Right renal pelvis (tissue), 4 donors: ENCODE measurements at places on chromosomes 1 and 21.

DNA sequence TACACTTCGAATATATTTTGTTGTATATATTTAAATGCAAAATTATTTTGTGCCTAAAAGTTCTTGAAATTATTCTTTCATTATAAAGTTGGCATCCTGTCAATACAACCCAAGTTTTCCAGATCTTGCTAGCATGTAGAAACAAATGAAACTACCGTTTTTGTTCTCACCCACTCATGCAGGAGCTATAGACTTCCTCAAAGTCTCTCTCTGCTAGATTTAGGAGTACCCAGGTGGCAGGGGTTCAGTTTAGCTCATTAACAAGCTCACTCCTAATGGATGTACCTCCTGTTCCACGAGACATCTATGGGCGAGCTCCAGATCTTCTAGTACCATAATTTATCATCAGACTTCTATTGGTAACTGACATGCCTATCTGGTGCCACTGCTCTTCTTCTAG lies 390.2 kb upstream of the POU3F1 start:
- no peak for DNase-seq

DNA sequence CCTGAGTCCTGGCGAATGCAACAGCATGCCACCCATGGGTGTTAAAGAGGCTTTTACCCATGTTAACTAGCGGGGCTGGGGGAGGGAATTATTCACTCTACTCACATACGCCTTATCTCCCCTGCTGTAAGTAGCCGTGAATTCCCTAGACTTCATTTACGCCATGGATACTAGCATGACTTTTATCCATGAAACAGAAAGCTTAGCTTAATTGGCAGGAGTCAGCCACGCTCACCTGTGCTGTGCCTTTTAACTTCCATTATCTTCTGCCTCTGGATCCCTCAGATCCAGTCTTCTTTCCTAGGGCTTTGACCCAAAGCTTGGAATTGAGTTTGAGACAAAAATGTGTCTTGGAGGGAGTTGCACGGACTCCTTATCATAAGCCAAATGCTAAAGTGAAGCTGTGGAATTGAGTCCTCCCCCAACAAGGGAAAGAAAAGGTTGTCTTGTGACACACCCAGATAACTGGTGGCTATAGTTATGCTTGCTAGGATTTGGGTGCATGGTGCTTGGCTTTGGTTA lies 9.7 kb upstream of the NASP start:
- DNase-seq: no peak

DNA sequence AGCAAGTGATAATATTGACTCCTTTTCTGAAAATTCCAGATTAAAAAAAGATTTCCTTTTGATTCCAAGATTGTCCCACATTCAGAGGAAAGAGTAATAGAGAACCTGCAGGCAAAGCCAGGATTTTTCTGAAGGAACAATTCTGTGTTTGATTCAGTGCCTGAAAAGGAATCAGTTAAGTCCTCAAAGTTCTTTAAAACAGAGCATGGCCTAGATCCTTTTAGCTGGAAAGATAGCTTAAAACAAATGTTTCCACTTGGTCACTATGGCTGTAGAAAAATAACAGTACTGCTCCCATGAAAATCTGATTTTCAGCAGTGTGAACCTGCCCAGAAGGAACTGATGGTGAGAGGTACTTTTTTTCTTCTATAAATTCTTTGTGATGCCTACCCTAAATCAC lies 41.8 kb downstream of the HS2ST1 start:
- no peak for DNase-seq

- DNase-seq: no peak
Observed at GRCh38 chr1:56289260-56289659, 290.1 kb downstream of the PLPP3 start.

- no peak for DNase-seq
Observed at GRCh38 chr1:162851341-162851740, 9.6 kb downstream of the CCDC190 start.

GRCh38 chr1:231936983-231937775 lies 310.6 kb downstream of the DISC1 start:
- DNase-seq: no peak

- no peak for DNase-seq
Observed at GRCh38 chr1:27044613-27045151, 32.0 kb upstream of the TENT5B start.

DNA sequence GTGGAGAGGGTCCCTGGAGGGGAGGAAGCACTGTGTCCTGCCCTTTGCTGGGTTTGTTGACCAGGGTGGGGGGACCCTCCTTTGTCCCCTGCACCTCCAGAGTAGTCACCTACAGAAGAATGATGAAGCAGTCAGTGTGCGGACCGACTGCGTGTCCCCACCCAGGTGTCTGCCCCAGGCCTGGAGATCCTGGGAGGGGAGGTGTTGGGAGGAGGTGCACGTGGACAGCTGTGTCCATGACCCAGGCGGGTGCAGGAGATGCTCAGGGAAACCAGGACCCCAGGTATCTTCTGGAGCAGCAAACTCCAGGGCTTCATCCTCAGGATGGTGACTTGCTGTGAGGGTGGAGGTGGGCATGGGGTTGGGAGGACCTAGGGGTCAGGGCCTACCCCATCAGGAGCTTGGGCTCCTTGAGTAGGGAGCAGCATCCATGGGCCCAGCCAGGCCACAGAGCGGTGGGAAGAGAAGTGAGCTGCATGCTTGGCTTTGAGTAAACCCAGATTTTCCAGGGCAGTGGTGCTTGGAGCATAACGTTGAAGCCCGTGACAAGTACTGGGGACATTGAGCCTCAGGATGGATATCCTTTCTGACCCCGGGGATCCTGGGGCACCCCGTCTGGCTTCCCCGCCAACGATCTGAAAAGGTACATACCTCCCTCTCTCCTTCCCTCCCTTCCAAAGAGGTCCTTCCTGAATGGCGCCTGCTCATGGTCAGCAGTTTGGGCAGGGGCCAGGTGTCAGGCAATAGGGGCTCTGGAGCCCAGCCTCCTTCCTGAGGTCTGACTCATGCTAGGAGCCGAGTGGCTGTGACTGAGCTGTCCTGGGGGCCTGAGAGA lies 13.7 kb downstream of the ACTRT2 start:
- DNase-seq: no peak

GRCh38 chr1:920010-920409 lies 3.7 kb upstream of the SAMD11 start:
- DNase-seq: no peak

DNA sequence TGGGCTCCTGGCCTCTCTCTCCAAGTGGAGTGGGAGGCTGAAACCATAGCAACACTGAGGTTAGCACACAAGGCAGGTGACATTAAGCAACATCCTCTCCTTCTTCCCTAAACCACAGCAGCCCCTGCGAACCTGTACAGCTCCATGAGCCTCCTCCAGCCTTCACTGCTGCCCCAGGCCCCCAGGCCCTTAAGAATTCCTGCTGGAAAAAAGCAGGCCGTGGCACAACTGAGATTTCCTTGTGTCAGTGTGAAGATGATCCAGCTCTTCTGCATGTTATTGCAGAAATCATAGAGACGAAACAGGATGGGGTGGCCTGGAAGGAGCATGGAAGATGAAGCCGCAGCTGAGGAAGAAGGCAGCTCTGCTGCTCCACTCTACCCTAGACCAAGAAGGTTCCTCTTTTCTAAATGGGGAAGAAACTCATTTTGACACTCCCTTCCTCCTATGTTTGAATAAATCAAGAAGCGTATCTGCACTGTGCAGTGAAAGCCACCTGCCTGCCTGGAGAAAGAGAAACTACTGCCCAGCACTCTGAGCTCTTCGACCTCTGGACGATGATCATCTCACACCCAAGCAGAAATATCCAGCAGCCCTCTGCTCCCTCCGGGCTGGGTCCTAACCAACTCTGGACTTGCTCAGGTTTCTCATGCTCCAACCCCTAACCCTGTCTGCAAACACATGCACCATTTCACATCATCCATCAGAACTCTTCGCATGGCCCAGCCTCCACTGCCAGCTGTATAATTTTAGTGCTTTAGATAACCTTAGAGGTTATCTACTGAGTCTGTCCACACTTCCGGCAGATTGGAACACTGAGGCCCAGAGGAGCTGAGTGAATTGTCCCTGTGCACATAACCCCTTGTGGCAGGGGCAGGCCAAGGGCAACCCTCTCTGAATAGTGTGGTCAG lies 20.7 kb downstream of the SH3BP5L start:
- DNase-seq: no peak

DNA sequence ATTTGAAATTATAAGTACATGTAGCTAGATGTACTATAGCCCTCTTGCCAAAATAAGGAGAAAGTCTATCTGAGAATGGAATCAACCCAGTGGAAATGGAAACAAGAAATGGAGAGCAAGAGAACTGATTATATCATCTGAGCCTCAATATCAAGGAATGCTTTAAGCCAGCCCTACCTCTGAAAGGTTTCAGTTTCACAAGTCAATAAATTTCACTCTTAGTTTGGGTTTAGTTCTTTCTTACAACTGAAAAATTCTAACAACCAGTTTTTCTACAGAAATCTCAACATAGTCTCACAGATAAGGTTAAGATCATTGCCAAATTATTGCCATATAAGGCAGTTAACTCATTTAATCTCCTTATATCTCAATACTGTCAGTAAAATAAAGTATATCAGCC lies 80.0 kb downstream of the EPS15 start:
- no peak for DNase-seq

DNA sequence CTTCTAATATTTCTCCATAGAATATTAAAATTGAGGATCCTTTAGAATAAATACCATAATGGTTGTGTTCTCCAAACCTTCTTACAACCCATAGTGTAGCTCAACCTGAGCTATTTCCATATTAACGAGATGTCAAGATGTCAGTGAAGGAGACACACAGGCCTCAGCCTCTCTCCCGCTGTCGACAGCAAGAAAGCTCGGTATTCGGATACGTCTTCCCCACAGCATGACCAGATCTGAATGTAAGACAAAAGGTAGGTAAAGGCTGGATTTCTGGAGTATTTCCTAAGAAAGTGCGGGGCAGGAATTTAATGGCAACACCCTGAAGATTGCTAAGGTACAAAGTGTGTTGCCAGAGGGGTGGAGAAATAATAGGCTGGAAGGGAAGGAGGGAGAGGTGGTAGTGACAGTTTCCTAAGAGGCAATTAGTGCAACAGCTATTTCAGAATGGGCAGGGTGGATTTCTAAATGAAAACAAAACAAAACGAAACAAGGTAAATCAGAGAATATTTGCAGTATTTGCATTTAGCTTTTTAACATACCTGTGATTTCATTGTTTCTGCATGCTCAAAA lies 1.7 kb downstream of the ADSS2 start:
- DNase-seq: no peak

DNA sequence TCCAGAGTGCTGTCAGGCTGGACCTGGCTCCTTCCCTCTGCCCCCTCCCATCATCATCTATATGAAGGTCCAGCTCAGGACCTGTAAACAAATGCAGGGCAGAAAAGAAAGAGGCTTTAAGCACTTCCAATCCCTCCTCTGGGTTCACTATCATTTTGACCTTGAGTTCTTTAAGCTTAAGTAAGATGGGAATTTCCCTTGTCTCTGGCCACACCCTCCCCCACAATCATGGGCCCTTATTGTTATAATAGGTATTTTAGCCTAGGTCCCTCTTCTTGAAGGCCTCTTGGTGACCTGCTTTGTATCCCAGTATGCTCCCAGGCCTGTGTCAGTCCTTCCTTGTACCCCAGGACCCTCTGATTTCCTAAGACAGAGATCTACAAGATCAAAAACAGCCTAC lies 45.1 kb upstream of the EPS15 start:
- no peak for DNase-seq

- DNase-seq: peak; percentile 60
Observed at GRCh38 chr1:155134880-155135414, 705 bp upstream of the SLC50A1 start.

DNA sequence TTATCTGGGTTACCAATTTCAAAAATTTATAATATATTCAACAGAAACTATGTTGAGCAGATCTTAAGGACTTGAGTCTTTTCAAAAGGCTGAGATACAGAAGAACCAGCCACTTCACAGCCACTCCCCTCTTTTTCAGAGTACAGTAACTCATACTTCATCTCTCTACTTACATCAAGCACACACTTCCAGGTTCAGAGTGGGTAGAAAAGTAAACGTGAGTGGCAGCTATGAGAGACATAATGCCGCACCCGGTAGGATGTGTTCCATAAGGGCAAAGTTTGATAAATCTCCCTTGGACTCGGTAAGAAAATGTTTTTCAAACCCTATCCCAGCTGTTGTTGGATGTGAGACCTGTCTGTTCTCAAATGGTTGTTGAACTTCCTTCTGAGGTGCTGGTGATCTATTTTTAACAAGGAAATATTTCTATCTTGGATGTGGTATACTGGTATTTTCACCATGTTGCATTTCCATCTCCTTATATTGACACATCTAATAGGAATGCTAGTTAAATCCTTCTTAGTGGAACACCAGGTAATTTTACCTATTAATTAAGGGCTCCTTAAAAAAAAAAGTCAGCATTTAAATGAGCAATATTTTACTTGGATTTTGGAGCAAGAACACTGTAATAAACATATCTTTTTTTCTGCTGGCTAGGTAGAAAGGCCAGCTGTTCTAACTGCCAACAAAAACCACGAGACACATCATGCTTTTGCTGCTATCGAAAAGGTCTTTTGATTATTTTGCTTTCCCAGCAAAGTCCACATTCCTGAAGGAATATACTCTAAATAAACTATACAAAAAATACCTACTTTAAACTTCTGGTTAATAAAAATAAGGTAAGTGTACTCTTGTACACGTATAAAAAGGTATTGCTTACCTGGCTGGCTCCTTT lies 28.2 kb downstream of the CNN3 start:
- no peak for DNase-seq

GRCh38 chr1:181905944-181906597 lies 155.4 kb downstream of the ZNF648 start:
- no peak for DNase-seq

GRCh38 chr1:40508375-40509341 lies at the start of gene EXO5:
Gene EXO5 (plus strand): TSS chr1:40508767. CDS start chr1:40514545, 5,778 bp downstream.
- DNase-seq: peak; percentile 56

DNA sequence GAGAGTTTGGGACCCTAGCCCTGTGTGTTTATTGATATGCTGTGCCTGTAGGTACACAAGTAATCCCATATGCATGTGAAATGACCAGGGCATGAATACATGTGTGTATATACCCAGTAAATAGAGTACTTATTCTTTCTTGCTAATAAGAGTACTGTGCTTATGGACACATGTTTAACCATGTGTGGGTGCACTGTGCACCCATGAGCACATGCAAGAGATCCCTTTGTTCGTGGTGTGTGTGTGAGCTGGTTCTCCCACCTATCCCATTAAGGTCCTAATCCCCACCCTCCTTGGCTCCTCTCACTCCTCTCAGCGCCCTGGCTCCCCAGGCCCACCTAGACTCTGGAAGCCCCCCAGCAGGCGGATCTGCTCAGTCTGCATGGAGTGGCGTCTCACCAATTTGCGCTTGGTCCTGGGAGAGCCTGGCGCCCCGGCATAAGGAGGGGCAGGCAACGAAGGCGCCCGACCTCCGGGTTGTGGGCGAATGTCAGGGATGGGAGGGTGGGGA lies 2.2 kb upstream of the LIX1L start:
- DNase-seq: no peak
